HL-60 (cell line): ENCODE measurements at places on chromosomes 1 and 21.

- DNase-seq, result no peak
Observed at GRCh38 chr1:63864224-63864641, 90.4 kb downstream of the ROR1 start.

DNA sequence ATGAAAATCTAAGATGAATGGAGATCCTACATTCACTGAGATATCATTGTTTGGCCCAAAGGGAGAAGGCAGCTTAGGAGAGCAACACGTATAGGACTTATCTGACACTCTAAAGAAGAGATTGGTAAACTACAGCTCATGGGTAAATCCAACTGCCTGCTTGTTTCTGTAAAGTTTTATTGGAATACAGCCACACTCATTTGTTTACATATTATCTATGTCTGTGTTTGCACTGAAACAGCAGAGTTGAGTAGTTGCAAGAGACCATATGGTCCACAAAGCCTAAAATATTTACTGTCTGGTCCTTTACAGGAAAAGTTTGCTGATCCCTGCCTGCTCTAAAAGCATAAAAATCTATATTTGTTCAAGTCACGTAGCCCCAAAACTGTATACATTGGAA is 14.3 kb upstream of the LRRC53 start:
- DNase-seq, result no peak

DNA sequence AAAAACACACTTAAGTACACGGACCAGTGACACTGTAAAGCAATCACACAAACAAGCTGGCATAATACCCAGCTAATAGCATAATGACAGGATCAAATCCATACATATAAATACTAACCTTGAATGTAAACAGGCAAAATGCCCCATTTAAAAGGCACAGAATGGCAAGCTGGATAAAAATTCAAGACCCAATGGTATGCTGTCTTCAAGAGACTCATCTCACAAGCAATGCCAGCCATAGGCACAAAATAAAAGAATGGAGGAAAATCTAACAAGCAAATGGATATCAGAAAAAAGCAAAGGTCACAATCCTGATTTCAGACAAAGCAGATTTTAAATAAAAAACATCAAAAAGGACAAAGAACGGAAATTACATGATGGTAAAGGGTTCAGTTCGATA is 79.1 kb upstream of the PTGFR start:
- DNase-seq, result no peak

- no peak for DNase-seq
Observed at GRCh38 chr1:6241887-6242740, 1.9 kb upstream of the HES3 start.

DNA sequence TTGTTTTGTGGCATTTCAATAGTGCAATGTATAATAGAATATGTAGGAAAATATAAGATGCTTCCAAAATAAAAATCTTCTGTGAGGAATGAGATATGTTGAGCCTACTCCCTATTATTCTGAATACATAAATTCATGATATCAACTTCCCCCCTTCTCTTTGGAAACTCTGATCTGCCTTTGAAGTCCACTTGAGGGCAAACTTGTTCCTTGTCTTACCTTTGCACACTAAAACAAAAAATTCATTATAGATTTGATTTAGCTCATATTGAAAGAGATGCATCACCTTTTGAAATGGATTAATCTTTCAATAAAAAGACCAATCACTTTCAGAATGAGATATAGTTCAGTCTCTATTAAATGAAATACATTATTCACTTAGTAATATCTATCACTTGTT is 580.7 kb upstream of the ADGRL4 start:
- no peak for DNase-seq

- no peak for DNase-seq
Observed at GRCh38 chr1:8815582-8816151, 1.8 kb downstream of the RERE start.

- no peak for DNase-seq
Observed at GRCh38 chr1:111696330-111696729, 42.9 kb downstream of the INKA2 start.

DNA sequence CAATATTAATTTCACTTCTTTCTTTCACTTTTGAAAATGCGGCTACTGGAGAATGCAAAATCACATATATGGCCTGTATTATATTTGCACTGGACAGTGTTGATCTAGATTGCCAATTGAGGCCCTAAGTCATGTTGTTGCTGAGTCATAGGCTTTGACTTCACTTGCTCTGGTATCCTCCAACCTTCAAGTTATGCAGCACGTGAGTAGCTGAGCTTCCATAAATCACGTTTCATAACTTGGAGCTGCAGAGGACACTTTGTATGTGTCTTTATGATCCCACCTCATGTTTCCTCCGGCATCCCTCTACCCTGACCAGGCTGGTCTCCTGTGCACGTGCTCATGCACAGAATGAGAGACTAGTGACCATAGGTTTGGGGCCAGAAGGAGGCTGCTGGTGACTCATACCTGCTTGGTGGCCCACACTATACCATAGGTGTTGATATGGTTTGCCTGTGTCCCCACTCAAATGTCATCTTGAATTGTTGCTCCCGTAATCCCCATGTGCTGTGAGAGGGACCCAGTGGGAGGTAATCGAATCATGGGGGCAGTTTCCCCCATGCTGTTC is 103.0 kb upstream of the TSPAN2 start:
- DNase-seq, result no peak

GRCh38 chr1:17544776-17545350 is 5.4 kb downstream of the ARHGEF10L start:
- no peak for DNase-seq

DNA sequence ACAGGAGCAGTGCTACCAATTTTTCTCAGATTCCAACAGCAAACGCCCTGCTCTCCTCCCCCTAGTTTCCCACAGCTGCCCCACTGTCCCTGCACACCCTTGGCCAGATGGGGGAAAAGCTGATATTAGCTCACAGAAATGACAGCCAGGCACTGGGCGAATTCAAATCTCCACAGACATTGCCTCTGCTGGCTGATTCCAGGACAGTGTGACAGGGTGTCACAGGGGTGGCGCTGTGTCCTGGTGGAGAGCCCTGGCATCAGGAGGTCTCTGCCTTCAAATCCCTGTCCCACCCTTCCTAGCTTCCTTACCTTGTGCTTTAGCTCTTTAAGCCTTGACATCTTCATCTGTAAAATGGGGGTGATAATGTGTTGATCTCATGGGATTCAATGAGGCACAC is 10.4 kb downstream of the OLIG1 start:
- no peak for DNase-seq

- no peak for DNase-seq
Observed at GRCh38 chr1:208942394-208943130, 641.0 kb upstream of the CAMK1G start.

DNA sequence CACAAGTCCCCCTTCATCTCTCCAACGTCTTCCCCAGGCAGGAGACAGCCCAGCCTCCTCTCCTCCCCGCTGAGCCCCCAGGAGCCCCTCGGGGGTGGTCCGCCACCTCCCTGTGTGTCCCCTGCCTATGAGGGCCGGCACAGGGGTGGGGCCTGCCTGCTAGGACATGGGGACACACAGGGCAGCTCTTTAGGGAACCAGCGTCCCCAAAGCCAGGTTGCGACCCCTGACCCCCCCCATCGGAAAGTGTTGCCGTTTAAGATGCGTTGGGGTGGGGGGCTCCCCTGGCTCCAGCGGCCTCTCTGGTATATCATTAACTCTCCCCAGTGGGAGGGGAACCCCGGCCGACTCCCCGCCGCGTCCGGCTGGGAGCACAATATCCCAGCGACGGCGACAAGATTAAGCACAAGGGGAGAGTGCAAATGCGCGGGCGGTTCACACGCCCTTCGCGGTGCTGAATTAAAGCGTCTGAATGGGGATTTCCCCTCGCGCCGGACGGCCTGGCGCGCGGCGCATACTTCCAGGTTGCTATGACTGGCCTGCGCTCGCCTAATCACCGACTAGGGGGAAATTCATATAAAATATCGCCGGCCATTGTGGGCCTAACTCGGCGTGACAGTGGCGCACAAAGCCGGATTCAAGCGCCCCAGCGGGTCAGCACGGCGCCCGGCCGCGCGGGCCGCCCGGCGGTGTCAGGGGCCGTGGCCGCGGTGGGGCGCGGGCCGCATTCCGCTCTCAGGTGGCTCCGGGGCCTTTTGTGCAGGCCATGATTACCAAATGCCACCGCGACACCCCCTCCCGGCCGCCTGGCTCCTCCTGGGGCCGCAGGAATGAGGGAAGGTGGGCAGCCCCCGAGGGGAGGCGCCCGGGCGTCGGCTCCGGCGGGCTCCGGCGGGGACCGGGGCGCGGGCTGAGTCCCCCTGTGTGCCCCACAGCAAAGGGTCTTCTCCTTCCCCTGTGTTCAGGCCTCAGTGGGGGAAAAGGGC is 30.9 kb downstream of the WNT3A start:
- no peak for DNase-seq

GRCh38 chr1:59163268-59164092 is 133.4 kb upstream of the FGGY start:
- no peak for DNase-seq

DNA sequence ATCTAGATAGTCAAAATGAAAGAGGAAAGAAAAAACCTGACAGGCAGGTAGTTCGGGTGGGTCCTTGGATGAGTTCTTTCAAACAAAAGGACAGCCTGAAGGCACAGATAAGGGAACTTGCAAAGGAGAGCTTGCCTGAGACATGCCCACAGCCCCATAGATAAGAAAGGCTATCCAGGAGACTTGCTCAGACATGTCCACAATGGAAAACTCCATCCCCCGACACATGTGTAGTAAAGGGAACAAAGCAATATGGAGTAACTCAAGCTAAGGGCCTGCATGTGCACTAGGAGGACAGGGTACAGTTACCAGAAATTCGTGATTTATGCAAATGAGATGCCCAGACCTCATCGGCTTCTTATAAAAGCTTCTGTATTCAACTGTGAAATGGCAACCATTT is 281.5 kb downstream of the NEGR1 start:
- DNase-seq, result no peak

GRCh38 chr21:31395791-31396190 is 51.7 kb upstream of the TIAM1 start:
- no peak for DNase-seq

DNA sequence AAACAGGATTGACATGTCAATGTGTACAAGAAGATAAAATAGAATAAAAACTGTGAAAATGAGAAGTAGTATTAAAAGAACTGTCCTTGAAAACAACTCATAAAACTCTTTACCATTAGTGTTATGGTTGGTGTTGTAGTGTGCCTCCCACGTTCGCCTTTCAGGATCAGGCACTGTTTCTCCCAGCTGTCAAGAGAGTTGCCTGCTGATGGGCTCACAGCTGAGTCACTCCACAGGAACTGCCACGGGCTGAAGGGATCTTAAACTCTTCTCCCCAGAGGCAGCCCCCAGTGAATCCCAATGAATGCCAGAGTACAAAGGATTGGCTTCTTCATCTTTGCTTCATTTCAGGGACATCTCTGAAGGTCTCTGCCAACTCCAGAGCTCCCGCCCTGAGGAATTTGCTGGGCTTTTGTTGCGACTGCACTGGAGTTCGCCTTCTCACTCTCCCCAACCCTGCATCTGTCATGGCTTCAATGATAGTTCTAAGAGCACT is 119.6 kb downstream of the ADGRL2 start:
- no peak for DNase-seq

GRCh38 chr1:239297910-239298309 is 88.5 kb upstream of the CHRM3 start:
- no peak for DNase-seq

DNA sequence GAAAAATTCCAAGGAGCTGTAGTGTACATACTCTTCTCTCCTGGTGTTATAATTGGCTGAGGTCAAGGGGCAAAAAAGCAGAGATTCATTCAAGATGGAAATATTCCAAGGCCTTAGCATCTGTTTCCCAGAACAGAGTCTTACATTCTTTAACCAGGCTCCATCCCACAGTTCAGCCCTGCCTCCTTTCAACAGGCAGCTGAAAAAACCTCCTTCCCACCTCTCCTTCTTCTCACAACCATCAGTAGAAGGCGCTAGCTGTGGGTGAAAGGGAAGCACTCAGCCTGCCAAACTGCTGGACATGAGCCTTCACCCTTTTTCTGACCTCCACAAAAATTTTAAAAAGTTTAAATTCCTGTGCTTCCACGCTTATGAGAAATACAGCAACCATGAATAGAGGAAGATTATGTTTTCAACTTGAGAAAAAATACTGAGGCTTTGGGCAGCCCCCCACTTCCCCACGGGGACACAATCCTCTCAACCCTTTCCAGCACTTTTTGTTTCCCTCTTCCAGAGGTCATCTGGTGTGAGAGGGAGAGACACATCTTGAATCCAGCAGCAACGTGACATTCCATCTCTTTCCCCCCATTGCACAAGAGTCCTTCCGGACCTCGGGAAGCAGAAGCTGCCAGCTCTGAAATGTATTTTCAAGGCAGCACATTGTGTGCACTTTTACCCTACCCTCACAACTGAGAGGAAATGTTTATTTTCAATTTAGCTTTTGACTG is 43.2 kb upstream of the FMO2 start:
- no peak for DNase-seq

DNA sequence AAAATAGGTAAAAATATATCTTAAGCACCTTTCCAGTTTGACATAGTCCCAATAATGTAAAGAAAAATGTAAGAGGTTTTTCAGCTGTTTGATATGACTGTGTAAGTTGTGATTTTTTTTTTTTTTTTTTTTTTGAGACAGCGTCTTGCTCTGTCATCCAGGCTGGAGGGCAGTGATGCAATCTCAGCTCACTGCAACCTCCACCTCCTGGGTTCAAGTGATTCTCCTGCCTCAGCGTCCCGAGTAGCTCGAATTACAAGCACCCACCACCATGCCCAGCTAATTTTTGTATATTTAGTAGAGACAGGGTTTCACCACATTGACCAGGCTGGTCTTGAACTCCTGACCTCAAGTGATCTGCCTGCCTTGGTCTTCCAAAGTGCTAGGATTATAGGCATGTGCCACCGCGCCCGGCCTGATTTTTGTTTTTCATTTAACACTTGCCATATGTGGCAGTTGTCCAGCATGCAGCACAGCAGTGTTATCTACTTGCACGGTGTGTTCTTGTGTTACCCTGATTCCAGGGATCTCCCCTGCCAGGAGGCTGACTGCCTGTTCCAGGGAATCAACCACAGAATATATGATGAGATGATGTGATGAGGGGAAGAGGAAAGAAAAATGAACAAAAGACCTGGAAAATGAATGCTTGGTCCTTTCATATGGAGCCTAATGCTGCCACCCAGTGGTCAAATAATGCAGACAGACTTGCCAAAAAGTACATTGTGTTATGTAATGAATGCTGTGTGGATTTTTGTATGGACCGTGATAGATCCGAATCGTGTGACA is 79.0 kb downstream of the RAVER2 start:
- DNase-seq, result peak; percentile 16

GRCh38 chr1:156676114-156676819 is 940 bp downstream of the NES start:
- DNase-seq, result no peak

GRCh38 chr21:21722731-21723130 is 724.5 kb downstream of the NCAM2 start:
- DNase-seq, result no peak
